ENCODE measurements at places on chromosomes 5 and 9.

DNA sequence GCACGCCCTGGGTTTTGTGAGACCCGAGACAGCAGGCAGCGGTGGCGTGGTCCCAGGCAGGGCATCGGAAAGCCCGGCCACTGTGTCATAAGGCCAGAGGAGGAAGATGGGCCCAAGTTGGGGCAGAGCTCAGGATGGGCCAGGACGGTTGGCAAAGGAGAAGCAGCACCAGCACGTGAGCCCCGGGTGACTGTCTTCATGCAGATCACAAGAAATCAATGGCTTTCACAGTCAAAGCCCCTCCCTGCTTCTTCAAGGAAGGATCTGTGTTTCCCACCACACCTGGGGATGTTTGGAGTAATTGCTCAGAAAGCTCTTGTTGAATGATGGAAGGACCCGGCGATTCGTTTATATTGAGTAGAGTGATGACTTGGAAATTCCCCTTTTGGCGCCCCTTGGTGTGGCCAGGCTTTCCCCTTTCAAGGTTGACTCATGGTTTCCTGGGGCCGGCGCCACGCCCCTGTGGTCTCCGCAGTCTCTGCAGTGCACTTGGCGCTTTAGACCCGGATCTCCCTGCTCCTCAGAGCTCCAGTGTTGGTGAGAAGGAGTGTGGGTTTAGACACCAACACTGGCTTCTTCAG lies 52.1 kb downstream of the IL31RA start:
- no peaks in the 10 kb centered on the region for H3K4me1 ChIP-seq
- no peak overlapping the region for H3K27ac ChIP-seq
- H3K4me3 ChIP-seq = no peak overlapping the region
- DNase-seq = peak; percentile 56

DNA sequence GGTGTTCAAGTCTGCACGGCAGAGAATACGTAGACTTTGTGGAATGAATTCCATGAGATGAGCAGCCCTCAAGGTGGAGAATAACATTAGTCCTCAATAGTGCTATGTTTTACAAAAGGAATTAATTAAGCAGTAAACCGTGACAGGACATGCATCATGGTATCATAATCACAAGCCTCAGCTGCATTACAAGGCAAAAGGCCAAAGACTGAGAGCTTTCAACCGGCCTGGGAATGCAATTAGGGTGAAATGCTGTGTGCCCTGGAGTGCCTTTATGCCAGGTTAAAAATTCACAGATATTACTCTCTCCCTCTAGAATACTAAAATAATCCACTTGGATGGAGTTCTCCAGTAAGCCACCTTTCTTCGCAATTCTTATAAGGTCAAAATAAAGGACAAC lies 270.6 kb downstream of the MLLT3 start:
- no peak for DNase-seq
- H3K27ac ChIP-seq = no peak overlapping the region
- H3K36me3 ChIP-seq = no peaks in the 10 kb centered on the region
- H3K4me3 ChIP-seq = no peak overlapping the region
- H3K4me1 ChIP-seq = no peaks in the 10 kb centered on the region

- H3K27ac ChIP-seq = no peak overlapping the region
- H3K4me3 ChIP-seq = no peak overlapping the region
- H3K4me1 ChIP-seq = no peaks in the 10 kb centered on the region
- peaks cover 10% of the 10 kb centered on the region for H3K36me3 ChIP-seq
- no peaks in the 10 kb centered on the region for H3K27me3 ChIP-seq
Measured at GRCh38 chr9:131177898-131178297, 52.5 kb downstream of the NUP214 start.

GRCh38 chr5:26942481-26942880 lies 95.9 kb downstream of the CDH9 start:
- H3K27ac ChIP-seq = no peak overlapping the region
- no peaks in the 10 kb centered on the region for H3K4me1 ChIP-seq
- no peak overlapping the region for H3K4me3 ChIP-seq
- no peak for DNase-seq

DNA sequence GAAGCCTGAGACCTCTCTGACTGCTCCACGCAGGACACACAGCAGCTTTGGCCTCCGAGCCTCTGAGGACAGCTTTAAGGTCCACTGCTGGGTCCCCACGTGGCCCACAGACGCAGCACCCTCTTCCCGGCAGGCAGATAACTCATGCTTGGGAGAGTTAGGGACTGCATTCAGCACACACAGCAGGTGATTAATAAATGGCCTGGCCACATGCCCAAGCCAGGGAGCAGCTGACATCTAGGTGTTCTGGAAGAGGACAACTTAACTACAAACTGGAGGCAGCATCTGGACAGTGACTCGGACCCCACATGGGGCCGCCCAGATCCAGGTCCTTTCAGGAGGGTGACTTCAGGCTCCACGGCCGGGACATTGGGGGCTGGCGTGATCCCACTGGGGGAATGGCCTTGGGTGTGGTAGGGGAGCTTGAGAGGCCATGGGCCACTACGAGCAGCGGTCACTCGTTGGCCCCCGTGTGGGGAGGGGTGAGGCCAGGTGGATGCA lies 11.3 kb downstream of the NINJ1 start:
- no peak overlapping the region for H3K4me3 ChIP-seq
- DNase-seq = peak; percentile 46
- H3K4me1 ChIP-seq = no peaks in the 10 kb centered on the region
- H3K27ac ChIP-seq = no peak overlapping the region
- no peaks in the 10 kb centered on the region for H3K27me3 ChIP-seq

DNA sequence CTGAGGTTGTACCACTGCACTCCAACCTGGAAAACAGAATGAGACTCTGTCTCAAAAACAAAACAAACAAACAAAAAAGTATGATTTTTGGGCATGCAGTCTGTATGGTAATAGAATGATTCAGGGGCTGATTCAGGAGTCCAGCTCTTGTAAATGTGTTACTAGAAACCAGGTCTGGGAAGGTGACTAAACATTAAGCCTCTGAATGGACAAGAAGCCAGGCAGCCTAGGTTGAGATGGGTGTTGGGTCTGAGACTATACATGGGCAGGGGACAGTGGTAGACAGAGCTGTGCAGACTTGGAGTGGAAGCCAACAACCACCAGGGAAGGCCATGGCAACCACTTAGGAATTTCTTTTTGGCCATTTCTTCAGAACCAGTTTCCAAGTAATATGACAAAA lies 64.9 kb upstream of the TLE1 start:
- H3K27ac ChIP-seq = no peak overlapping the region
- no peak for DNase-seq
- H3K27me3 ChIP-seq = no peaks in the 10 kb centered on the region
- H3K4me1 ChIP-seq = no peaks in the 10 kb centered on the region

GRCh38 chr5:23996525-23996924 lies 489.1 kb downstream of the PRDM9 start:
- DNase-seq = no peak
- no peak overlapping the region for H3K27ac ChIP-seq
- no peak overlapping the region for H3K4me3 ChIP-seq

DNA sequence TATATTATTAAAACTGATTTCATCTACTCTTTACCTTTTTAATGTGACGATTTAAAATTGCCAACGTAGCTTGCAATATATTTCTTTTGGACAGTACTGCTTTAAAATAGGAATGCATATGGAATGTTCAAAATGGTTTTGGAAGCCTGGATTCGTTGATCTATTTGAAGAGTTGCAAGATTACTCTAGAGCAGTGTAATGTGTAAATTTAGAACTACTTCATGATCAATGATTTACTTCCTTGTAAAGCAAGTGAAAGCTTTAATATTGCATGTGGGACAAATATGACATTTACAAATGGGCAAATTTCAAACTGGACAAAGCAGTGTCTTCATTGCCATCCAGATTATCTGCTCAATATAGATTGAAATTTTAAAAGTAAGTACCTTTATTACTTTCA lies 38.3 kb downstream of the PARP8 start:
- H3K36me3 ChIP-seq = no peaks in the 10 kb centered on the region
- no peaks in the 10 kb centered on the region for H3K27me3 ChIP-seq
- H3K27ac ChIP-seq = no peak overlapping the region
- peaks cover 2% of the 10 kb centered on the region for H3K4me1 ChIP-seq
- no peak for DNase-seq

- H3K27me3 ChIP-seq = no peaks in the 10 kb centered on the region
- H3K4me1 ChIP-seq = no peaks in the 10 kb centered on the region
Measured at GRCh38 chr9:98225015-98225442, 30.4 kb downstream of the TBC1D2 start.

DNA sequence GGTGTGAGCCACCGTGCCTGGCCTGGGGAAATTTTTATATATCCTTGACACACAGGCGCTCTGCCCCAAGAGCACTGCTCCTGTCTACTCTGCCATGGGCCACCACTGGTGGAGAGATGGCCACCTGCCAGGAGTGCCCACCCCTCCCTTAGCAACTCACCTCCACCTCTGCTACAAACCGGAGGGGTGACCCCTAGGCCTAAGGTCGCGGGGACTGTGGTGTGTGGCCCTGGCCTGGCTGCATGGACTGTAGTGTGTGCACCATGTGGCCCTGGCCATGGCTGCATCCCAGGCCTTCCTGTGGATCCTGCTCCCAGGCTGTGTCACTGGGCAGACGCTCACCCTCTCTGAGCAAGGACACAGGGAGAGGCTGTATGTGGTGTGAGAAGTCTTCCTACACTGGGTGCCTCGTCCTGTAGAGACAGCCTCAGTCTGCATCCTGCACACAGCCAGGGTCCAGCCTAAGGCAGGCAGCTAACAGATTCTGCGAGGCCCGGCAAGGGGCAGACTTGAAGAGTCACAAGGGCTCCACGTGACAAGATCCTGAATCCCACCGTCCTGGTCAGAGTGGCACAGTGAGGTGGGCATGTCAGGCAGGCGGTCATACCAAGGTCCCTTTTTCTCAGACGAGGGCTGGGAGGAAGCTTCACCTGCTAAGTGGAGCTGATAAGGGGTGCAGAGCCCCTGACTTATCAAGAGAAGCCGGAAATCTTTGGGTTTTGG lies 10.3 kb downstream of the NINJ1 start:
- H3K36me3 ChIP-seq = peaks cover 7% of the 10 kb centered on the region
- no peak overlapping the region for H3K27ac ChIP-seq
- H3K27me3 ChIP-seq = no peaks in the 10 kb centered on the region
- peak; percentile 36 for DNase-seq
- no peaks in the 10 kb centered on the region for H3K4me1 ChIP-seq

GRCh38 chr9:99433555-99433954 lies 211.5 kb downstream of the SEC61B start:
- no peaks in the 10 kb centered on the region for H3K36me3 ChIP-seq
- no peak overlapping the region for H3K27ac ChIP-seq
- H3K4me3 ChIP-seq = no peak overlapping the region
- peak; percentile 83 for DNase-seq
- H3K27me3 ChIP-seq = no peaks in the 10 kb centered on the region
- no peaks in the 10 kb centered on the region for H3K4me1 ChIP-seq

DNA sequence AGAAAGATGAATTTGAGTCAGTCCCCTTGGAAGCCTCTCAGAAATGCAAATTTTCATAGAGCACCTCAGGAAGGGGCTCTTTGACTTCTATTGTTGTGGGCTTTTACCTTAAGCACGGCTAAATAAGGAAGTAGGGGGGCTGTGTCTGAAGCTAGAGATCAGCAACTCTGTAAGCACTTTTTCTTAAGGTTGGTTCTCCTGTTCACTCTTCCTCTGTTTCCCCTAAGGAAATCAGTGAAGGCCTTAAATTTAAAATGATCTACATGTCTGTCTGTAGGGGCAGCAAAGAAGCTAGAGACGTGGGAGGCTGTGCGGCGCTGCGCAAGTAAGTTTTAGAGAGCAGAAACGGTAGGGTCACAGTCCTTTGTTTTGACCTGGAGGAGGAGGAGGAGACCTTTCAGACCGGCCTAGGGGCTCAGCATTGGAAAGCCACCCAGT lies 1.2 kb upstream of the CDC14B start:
- no peak for DNase-seq
- H3K27me3 ChIP-seq = no peaks in the 10 kb centered on the region
- H3K4me3 ChIP-seq = no peak overlapping the region
- no peaks in the 10 kb centered on the region for H3K36me3 ChIP-seq

GRCh38 chr9:73962792-73963191 lies 534.3 kb upstream of the RORB start:
- no peak for DNase-seq
- no peak overlapping the region for H3K4me3 ChIP-seq
- H3K36me3 ChIP-seq = no peaks in the 10 kb centered on the region
- no peak overlapping the region for H3K27ac ChIP-seq

GRCh38 chr5:32504329-32504988 lies 59.9 kb upstream of the ZFR start:
- peak overlapping the region; percentile 18 for H3K27ac ChIP-seq
